ENCODE measurements at places on chromosomes 3 and 15.

DNA sequence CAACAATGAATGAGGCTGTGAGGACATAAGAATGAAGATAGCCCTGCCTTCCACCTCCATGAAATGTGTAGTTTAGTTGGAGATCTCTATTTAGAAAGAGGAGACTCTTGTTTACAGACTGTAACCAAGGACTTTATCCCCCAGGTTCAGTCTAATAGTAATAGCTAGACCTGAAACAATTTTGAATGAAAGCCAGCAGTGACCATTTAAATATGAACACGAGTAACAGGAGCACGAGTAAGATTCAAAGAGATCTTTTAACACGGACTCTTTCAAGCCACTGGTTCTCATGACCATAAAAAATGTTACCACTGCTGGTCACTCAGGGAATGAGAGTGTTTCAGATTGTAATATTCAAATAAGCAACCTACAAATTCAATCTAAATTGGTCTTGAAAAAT lies 123.1 kb downstream of the FMN1 start:
- DNase-seq, result no peak

- no peak for DNase-seq
These were observed 701 bp downstream of the OSBPL11 start for GRCh38 chr3:125594581-125595011.

GRCh38 chr15:93029836-93030429 lies 59.1 kb downstream of the RGMA start:
- DNase-seq, result no peak

DNA sequence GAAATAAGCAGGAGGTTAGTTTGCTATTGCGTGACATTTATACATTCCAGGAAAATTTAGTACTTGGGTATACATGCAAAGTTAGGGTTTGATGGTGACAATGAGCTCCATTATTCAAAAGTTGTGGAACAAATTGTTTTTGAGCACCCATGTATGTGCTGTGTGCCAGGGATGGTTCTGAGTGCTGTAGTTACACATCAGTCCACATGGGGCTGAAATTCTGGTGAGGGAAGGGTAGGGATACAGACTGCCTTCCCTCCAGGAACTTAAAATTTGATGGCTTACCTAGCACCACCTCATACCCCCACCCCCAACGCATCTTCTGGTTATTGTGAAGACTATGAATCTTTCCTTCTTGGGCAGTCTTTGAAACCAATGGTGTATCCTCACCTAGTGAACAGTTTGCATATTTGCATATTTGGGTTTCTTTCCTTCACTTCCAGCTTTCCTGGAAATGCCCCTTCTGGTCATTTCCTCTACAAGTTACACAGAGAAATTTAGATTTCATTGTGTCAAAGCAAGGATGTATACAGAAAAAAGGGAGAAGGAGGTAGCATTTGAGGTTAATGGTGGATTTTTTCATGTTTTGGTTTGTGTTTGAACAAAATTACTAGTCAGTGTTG lies 222.0 kb upstream of the IL12A start:
- DNase-seq, result no peak

DNA sequence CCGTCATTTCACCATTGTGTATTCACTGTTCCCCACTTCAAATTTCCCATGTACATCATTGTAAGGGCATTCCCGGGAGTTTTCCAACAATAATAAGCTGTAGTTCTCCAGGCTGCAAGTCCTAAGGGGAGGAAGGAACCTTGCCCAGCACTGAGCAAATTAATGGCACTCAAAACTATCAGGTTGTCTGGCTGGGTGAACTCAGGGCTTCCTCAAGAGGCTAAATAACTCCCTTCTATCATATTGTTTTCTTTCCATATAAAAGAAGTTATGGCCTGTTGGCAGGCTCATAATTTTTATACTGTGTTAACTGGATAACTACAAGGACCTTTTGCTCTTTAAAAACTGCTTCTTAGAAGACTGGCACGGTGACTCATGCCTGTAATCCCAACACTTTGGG lies 71.4 kb downstream of the SEMA6D start:
- DNase-seq, result no peak

DNA sequence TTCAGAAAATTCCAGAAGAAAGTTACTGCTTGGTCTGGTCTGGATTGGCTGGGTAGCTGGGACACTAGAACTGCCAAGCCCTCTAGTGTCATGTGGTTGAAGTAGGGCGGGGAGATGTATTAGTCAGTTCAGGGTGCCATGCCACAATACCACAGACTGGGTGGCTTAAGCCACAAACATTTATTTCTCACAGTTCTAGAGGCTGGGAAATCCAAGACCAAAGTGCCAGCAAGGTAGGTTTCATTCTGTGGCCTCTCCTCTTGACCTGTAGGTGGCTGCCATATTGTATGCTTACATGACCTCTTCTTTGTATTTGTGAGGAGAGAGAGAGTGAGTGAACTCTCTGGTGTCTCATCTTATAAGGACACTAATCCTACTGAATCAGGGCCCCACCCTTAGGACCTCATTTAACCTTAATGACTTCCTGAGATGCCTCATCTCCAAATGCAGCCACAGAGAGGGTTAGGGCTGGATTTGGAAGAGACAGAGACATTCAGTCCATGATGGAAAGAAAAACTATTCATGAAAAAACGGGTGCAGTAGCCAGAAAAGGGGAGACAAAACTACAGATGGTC lies 18.1 kb upstream of the ZSCAN2 start:
- DNase-seq, result no peak

DNA sequence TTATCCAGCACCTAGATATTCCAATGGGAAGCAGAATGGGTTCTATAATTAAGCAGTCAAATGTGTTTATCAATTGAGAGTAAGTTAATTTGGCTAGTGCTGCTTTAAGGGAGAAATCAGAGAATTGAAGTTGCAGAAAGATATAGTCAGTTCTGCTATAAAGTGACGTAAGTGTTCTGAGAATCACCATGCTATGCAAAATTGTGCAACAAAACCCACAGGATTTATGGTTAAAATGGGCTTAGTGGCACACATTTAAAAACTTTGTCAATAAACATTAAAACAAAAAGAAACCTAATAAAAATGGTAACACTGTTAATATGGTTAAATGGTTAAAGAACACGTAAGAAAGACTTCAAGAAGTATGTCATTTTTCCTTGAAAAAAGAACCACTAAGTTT lies 74.5 kb downstream of the TMEM108 start:
- DNase-seq, result no peak

- DNase-seq, result no peak
These were observed 14.6 kb downstream of the UBE2Q2 start for GRCh38 chr15:75857886-75858285.

DNA sequence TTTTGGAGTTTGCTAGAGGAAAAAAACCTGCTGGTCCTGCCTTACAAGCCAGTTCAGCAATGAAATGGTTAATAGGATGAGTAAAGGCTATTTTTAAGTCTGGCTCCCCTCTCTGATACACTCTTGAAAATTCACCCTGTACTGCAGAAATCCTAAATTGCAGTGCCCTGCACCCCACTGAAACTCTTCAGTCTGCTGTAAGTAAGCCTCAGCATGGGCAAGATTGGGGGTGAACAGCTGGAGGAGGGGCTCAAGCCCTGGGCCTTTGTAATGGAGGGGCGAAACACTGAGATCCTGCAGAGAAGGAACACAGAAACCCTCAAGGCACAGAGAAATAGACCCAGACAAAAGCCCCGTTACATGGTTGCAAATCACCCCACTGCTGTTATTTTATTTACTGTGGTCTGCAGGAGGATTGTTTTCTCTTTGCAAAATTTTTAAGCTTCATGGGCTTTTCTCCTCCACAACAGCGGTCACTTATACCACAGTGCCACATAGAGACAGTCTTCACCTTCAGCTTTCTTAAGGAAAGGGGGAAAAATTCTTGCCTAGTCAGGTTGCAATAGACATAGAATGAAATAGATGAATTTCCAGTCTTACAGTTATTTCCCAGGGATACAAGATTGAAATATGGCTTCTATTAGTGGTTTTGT lies 45.0 kb downstream of the SOX2 start:
- no peak for DNase-seq

GRCh38 chr3:111923095-111923771 lies 55.6 kb upstream of the ABHD10 start:
- no peak for DNase-seq

DNA sequence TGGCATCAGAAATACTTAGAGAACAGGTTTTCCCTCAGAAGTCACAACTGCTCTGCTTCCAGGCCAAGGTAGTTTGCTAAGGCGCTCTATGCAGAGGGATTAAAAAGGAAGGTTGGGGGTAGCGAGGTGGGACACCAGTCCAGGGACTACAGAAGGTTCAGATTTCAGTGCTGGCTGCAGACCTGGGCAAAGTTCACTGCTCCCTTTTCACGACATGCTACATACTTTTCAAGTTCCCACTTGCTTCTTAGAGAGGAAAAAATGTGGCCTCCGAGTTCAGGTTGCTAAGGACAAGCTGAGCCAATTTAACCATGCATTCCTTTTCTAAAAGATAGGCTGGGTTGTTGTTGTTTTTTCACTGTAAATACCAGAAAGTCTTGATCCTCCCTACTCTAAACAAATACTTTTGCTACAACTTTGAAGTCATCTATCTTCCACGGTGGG lies 158.6 kb upstream of the NR2F2 start:
- no peak for DNase-seq

GRCh38 chr15:73800662-73801345 lies 47.7 kb upstream of the INSYN1 start:
- peak; percentile 52 for DNase-seq

GRCh38 chr3:32626631-32627030 lies 56.0 kb upstream of the DYNC1LI1 start:
- no peak for DNase-seq

DNA sequence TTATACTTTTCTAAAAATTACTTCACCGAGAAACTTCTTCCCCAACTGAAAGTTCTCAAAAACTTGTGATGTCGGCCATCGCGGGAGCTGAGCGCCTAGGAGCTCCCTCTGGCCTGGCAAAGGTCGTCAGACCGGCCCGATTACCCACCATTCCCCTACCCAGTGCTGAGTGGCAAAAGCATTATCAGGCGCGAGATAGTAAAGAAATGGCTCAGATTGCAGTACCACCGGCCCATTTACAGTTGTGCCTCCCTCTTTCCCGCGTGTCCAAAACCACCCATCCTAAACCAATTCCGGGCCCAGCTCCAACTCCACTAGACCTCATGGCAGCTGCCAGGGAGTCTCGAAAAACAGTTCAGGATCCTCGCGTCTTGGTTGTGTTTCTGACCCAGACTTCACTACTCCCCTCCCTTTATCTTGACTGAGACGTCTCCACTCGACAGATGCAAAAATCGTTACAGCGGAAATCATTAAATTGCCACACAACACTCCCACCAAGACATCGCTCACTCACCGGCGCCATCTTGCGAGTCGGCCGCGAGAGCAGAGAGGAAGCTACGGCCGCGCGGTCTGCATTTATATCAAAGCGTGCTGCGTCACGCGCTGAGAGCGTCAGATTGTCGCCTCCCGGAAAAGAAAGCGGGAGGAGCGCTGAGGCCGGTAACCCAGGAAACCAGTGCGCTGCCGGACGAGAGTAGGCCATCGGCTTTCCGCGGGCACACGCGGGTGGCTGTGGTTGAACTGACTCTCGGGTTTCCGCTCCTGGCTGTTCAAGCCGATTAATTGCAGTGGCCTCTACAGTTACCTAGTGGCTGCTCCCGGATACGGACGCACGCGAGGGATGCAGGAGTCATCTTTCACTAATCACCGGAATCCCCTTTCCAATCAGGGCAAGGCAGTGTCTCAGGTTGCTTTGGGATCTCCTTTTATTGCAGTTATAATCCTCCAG lies at the start of gene RPL22L1:
Gene RPL22L1 (minus strand): TSS at position 551 of the 949 bp plus-strand sequence. CDS start 28 bp downstream, at position 523.
- peak; percentile 67 for DNase-seq

DNA sequence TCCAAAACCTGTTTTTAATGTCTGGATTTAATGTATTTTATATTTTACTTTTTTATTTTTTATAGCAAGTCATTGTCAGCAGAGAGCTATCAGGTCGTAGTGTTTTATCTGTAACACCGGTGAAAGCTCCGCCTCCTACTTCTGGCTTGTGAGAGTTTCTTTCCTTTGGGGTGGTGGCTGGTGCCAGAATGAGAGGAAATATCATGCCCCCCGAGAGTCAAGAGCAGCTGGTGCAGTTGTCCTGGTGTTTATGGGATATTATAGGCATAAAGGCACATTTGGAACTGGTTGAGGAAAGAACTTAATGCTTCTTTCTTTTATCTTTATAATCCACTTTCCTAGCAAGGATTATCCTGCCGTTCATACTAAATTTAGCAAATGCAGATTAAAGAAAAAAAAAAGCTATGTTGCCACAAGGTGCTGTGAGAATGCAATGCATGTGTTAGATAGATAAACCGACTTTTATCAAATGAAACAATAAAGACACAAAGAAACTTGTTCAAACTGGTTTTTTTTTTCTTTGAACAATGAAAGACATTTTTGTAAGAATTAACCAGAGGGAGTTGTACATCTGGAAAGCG lies 260.1 kb upstream of the PLSCR5 start:
- no peak for DNase-seq

- DNase-seq, result no peak
These were observed 5.8 kb upstream of the BNC1 start for GRCh38 chr15:83290236-83290635.

- no peak for DNase-seq
These were observed 106.4 kb upstream of the PTX3 start for GRCh38 chr3:157330206-157330605.

DNA sequence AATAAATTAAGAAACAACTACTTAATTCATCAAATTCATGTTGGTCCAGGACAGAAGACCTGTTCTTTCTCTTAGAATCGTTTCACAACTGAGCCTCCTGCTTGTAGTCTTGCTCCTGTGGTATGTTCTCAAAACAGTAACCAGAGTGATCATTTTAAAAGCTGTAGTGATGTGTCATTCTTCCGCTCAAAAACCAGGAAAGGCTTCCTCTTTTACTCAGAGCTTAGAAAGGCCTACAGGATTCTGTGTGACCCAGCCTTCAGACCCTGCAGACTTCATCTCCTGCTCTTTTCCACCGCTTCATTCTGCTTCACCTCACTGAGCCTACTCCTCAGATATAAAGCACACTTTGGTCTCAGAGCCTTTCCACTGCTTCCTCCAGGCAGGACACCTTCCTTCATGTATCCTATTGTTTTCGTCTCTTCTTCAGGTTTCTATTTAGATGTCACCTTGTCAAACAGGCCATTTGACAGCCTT lies 22.7 kb downstream of the ST6GAL1 start:
- no peak for DNase-seq

DNA sequence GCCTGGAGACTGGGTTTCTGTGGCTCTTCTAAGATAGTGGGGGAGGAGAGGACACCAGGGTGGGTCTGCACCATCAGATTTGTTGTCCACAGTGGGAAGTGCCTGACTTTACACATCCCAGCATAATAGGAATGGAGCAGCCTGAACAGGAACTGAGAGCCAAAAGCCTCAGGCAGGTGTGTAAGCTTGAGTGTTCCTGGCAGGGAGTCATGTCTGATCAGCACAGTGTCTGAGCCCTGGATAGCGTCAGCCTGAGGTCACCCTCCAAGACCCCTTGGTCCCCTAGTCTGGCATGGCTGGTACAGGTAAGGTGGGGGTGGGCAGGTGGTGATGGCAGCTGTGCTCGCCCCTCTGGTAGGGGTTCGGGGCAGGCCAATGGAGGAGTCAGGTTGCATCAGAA lies 20.2 kb downstream of the INSYN1 start:
- DNase-seq, result no peak

All from non-pigmented ciliary epithelial cell (primary cell).